ENCODE measurements at places on chromosomes 1 and 21. TPM values are rescaled to one million over a fixed set of nuclear protein-coding genes. Genes with fewer than 3 reads are reported as not detected.
A peak's percentile ranks its signal among the peaks of the same experiment; 100 is the strongest.

DNA sequence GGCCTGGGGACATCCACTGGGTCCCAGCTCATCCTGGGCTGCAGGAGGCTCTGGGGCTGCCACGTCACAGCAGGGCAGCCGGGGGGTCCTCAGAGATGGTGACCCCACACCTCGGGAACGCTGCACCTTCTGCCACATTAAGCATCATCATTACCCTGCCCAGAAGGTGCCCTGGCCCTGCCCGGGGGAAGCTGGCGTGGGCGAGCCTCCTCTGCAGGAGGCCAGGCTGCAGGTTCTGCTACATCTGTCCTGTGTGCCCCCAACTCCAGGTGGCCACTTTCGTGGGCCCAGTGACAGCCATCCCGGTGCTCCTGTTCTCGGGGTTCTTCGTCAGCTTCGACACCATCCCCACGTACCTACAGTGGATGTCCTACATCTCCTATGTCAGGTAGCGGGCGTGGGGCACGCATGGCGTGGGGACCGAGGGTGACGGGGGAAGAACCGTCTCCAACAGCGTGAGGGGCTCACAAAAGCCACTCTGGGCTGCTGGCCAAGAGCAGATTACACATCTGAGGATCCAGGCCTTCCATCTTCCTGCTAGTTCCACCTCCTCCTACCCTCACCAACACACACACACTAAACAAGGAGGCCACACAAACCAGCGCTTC lies 20.8 kb downstream of the TFF3 start:
- H3K4me3 ChIP-seq, result no peak overlapping the region
- no peak overlapping the region for H3K27ac ChIP-seq
- H3K4me1 ChIP-seq, result no peaks in the 10 kb centered on the region
- peaks cover 81% of the 10 kb centered on the region for H3K27me3 ChIP-seq
- no peak for DNase-seq

- H3K27me3 ChIP-seq, result no peaks in the 10 kb centered on the region
- no peaks in the 10 kb centered on the region for H3K36me3 ChIP-seq
- H3K27ac ChIP-seq, result no peak overlapping the region
- no peak overlapping the region for H3K4me3 ChIP-seq
These were observed 197.2 kb downstream of the CHRM3 start for GRCh38 chr1:239583536-239583935.

- no peaks in the 10 kb centered on the region for H3K27me3 ChIP-seq
- peak overlapping the region; percentile 95 for H3K27ac ChIP-seq
- H3K4me3 ChIP-seq, result peak overlapping the region; percentile 82
These were observed 821 bp upstream of the KHDRBS1 start for GRCh38 chr1:32012709-32013385.

- H3K4me3 ChIP-seq, result no peak overlapping the region
- H3K36me3 ChIP-seq, result no peaks in the 10 kb centered on the region
- no peak overlapping the region for H3K27ac ChIP-seq
- H3K4me1 ChIP-seq, result no peaks in the 10 kb centered on the region
- no peaks in the 10 kb centered on the region for H3K27me3 ChIP-seq
These were observed 333.8 kb upstream of the PTBP2 start for GRCh38 chr1:96387785-96388184.

DNA sequence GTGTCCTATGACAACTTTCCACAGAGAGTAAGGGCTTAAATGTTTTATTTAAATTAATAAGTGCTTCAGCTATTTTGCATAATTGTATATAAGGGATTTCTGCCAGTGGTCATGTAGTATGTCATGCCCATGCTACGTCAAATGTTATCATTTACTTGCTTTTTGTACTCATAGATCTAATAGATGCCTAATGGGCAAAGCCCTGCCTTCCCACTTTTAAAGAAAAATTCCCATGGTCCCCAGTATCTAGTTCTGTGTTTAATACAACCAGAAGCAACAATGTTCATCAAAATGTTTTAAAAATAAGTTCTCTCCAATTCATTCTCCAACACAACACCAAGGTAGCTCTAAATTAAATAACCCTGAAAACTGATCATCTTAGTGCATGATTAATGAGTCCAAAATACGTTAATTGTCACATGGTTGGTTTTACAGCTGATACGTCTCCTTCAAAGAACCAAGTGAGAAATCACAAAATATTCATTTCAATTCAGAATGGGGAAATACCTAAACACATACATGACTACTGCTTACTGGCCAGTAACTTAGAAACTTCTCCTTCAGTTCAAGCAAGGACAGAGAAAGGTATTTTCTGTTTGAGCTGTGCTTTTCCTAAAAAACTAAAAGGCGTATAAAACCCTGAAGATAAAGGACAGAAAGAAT lies 49.1 kb upstream of the SDC3 start:
- no peak overlapping the region for H3K4me3 ChIP-seq
- no peak overlapping the region for H3K27ac ChIP-seq
- peaks cover 93% of the 10 kb centered on the region for H3K36me3 ChIP-seq
- no peaks in the 10 kb centered on the region for H3K4me1 ChIP-seq

DNA sequence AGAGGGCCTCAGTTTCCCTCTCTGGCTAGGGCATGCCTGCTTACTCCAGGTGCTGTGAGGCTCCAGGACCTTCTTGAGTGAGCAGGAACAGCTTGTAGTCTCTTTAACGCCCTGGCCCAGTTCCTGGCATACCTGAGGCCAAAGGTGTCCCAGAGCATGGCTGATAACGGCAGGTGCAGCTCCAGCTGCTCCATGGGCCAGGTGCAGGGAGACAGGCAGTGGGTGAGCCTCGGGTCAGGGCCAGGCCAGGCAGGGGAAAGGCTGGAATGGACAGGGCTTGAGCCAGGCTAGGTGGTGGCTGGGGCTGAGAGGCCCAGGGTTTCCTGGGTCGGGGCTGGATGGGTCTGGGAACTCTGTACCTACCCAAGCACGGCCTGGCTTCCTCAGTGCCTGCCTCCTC lies 18.3 kb downstream of the EDN2 start:
- no peak overlapping the region for H3K4me3 ChIP-seq
- DNase-seq, result no peak
- H3K27me3 ChIP-seq, result peaks cover 9% of the 10 kb centered on the region
- H3K27ac ChIP-seq, result no peak overlapping the region

Gene OR6N1
- not detected for total RNA-seq

Gene S100A7
- not detected for total RNA-seq

Gene TBX19
- total RNA-seq, result 1.8 TPM
